Fibroblast of skin of right biceps (primary cell): ENCODE measurements at places on chromosomes 16 and 17.

- DNase-seq = peak; percentile 4
These were observed 28.4 kb upstream of the TMC5 start for GRCh38 chr16:19389246-19389645.

DNA sequence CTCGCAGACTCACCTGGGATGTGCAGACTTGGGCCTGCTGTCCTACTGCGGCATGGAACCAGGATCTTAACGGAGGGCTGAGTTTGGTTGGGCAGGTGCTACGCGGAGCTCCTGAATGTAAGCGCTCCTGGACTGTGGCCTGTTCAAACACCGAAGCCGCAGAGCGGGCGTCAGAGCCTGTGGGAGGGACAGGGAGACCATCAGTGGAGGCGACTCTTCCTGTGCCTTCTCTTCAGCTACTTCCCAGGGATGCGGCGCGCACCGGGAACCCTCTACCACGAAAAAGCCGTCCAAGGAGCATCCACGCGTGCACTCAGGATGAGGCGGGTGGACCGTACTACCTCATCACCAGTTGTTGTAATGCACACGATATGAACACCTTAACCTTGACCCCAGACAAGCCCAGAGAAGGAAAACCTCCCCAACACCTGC lies 2.0 kb downstream of the USP36 start:
- DNase-seq = no peak

GRCh38 chr16:55559233-55559632 lies 7.3 kb upstream of the CAPNS2 start:
- peak; percentile 20 for DNase-seq

- DNase-seq = no peak
These were observed 166.7 kb downstream of the CPPED1 start for GRCh38 chr16:12637002-12637401.

DNA sequence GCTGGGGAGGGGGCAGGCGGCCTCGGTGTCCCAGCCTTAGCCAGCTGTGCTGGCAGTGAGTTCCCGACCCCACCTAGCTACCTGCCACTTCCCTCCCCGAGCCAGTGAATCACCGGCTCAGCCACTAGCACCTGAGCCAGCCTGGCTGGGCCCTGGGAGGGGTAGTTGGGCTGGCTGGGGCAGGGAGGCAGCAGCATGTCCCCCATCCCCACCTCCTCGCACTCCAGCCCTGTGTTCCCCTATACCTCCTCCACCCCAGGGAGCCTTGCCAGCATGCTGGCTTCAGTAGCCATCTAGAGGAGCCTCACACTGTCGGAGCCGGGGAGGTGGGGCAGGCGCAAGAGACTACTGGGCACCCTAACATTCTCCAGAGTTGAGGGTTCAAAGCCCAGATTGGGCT lies 2.8 kb downstream of the EVPL start:
- no peak for DNase-seq

GRCh38 chr17:1582374-1582773 lies 19.8 kb upstream of the PITPNA start:
- no peak for DNase-seq
